ENCODE measurements at places on chromosomes 7 and 10.

DNA sequence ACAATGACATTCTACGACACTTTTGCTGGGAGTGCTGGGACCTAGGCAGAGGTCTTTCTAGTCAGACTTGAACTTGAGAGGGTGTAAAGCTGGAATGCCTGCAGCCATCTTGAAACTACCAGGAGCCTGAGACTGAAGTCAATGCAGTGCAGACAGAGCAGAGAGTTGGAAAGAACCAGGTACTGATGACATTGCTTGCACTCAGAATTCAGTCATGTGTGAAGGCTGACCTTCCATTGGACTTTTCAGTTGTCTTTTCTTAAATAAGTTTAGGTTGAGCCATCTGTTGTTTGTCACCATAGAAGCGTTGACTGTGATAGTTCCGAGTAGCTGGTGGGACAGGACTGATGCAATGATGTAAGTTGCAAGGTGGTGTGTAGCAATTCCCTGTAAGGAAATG is 3.1 kb upstream of the PLPP4 start:
- no peak for DNase-seq

DNA sequence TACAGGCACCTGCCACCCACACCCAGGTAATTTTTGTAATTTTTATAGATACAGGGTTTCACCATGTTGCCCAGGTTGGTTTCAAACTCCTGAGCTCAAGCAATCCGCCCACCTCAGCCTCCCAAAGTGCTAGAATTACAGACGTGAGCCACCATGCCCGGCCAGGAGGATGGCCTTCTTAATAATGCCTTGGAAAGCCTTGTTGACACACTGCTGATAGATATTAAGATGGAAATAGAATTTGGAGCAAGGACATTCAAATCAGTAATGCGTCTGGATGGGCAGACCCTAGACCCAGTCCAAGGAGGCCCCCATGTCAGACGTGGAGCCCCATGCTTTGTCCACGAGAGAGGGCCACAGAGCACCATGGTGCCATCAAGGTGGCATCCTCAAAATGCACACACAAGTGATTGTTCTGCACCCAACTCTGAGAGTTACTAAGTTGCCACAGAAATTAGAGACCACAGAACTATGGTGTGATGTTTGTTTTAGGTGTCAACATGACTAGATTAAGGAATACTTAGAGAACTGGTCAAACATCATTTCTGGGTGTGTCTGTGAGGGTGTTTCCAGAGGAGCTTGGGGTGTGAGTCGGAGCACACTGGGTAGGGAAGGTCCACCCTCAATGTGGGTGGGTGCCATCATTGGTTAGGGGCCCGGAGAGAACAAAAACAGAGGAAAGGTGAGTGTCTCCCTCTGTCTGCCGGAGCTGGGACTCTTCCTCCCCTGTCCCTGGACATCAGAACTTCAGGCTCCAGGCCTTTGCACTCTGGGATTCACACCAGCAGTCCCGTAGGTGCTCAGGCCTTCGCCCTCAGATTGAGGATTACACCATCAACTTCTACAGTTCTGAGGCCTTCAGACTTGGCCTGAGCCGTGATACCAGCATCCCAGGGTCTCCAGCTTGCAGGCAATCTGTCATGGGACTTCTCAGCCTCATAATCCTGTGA is 34.5 kb downstream of the EBF3 start:
- no peak for DNase-seq

- DNase-seq, result no peak
These were observed 21.3 kb upstream of the TMEM236 start for GRCh38 chr10:17730667-17731066.

GRCh38 chr10:21473135-21473534 is 52.3 kb downstream of the SKIDA1 start:
- no peak for DNase-seq

DNA sequence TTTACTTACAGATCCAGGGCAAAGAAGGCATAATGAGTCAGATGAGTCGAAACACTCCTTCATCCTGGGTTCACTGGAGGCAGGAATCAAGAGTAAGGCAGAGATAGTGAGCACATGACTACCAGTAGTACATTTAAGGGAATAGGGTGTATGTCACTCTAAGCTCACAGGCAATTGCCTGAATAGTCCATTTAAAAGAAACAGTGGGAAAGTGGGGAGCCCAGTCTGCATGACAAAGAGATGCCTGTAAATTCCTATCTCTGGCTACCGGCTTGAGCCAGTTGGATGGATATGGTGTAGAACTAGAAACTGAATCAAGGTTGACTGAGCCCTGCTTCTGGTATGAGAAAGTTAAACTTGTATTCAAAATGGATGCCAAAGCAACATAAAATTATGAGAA is 861.5 kb upstream of the ZWINT start:
- no peak for DNase-seq

DNA sequence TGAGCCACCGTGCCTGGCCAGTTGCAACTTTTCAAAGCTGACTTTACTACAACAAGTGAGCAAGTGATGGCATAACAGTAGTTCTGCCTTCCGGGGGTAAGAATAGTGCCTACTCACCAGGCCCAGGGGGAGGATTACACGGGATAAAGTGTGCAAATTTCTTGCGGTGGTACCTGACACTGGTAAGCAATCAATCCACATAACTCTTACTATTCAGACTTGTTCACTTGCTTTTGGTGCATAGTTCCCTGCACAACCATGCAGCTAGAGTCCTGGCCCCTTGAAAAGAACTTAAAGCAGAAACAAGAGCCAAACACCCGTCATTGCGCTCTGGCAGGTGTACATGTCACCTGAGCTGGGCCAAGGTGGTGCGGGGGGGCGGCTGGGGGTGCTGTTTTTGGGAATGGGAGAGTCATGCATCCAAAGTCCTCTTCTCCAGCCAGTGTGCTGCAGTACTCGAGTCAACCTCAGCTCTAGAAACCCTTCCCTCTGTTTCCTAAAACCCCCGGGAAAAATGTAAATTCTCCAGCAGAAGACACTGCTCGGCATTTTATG is 5.4 kb upstream of the COBL start:
- DNase-seq, result no peak
